Activated CD4-positive, alpha-beta T cell treated with anti-CD3 and anti-CD28 coated beads, Interleukin-2, amount 50 U/mL, for 24 hours (primary cell): ENCODE measurements at places on chromosomes 12 and 14.

- no peak for DNase-seq
Observed at GRCh38 chr14:60114881-60115280, 23.2 kb downstream of the PCNX4 start.

DNA sequence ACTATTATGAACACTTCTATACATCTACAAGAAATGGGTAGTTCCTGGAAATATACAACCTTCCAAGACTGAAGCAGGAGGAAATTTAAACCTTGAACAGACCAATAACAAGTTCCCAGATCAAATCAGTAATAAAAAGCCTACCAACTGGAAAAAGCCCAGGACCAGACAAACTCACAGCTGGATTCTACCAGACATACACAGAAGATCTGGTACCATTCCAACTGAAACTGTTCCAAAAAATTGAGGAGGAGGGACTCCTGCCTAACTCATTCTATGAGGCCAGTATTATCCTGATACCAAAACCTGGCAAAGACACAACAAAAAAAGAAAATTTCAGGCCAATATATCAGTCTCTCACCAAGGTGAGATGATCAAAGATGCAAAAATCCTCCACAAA is 189.4 kb downstream of the RPS29 start:
- no peak for DNase-seq

- no peak for DNase-seq
Observed at GRCh38 chr12:71948390-71948789, 9.7 kb downstream of the TPH2 start.

DNA sequence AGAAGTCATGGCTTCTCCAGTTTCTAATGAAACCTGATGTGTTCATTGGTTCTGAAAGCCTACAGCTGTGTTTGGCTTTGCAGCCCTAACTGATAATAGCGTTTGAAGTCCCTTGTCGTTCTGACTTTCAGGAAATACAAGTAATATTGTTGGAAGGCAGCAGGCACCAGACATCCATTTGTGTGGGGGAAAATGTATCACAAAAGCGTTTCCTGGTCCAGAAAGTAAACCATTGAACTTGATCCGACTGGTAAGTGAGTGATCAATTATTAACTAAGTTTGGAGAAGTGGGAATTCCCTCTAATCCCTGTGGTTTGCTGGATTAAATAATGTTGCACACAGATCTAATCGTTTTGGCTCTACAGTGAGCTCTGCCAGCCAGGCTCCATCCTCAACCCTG is 77.3 kb upstream of the LTA4H start:
- DNase-seq, result no peak

GRCh38 chr12:1875608-1876007 is 42.8 kb downstream of the CACNA2D4 start:
- no peak for DNase-seq

DNA sequence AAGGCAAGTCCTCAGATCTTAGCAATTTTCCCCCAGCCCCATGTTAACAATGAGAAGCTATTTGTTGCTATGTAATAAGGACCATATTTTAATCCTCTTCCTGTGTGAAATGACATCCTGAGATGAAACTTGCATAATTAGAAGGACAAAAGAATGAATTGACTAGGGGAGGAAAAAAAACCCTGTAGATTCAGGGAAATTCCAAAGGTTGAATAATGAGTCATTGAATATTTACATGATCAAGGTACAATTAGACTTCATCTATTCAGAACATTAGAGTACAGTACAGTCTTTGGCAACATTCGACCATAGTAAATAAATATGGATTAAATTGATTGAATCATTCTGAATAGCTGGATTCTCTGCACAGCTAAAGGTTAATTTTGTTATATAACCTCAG is 9.4 kb downstream of the MYBPC1 start:
- no peak for DNase-seq

GRCh38 chr12:79439175-79439825 is 251.5 kb downstream of the PAWR start:
- no peak for DNase-seq

- DNase-seq, result no peak
Observed at GRCh38 chr12:48556631-48557030, 13.2 kb downstream of the LALBA start.

- no peak for DNase-seq
Observed at GRCh38 chr14:34126586-34126985, 175.7 kb upstream of the EGLN3 start.

DNA sequence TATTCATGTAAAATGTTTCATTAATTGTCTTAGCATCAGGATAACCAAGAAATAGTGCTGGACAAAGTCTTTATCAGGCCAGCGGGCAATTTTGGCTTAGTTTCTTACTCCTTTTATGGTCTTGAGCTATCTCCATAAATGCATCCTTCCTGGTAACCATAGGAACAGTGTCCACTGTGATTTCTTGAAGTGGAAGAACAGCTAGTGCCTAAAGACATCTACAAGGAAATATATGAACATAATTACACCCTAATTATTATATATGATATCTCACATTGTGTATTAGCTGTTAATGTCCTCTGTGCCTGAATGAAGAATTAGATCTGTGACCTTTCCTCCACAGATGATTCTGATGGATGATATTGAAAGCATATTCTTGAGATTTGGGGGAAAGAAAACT is 286.7 kb upstream of the ATXN7L3B start:
- no peak for DNase-seq

- DNase-seq, result no peak
Observed at GRCh38 chr14:59313658-59314608, 125.5 kb downstream of the DAAM1 start.

- DNase-seq, result no peak
Observed at GRCh38 chr12:119208626-119209061, 29.9 kb downstream of the HSPB8 start.

DNA sequence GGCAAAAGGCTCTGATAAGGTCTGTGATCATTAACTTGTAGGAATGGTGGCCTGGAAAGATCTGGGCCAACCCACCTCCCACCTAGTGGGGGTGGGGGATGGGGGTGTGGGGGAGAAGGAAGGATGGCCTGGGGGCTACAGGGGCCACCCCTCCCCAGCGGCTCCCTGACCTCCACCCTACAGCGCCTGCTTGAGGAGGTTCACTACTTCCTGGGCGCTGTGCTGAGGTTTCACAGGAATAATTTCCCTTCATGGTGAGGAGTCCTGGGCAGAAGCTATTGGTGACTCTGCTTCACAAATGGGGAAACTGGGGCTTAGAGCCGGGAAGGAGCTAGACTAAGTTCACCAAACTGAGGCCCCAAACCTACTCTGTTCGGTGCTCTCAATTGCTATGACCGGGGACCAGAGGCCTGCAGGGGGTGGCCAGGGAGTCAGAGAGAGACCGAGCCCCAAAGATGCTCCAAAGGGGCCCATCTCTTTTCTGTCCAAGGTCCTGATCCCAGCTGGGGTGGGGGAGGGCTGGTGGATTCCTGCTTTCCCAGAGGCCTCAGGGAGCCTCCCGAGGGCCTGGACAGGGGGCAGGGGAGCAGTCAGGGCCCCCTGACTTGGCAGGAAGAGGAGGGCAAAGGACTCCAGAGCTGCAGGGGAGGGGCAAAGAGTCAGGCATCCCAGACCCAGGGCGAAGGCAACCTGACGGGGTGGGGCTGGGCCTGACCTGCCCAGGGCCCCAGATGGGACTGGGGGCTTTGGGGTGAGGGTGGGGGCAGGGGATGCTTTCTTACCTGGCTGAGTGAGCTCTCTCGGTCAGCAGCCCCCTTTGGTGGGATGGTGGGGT is 1.7 kb downstream of the HNF1A start:
- DNase-seq, result no peak

DNA sequence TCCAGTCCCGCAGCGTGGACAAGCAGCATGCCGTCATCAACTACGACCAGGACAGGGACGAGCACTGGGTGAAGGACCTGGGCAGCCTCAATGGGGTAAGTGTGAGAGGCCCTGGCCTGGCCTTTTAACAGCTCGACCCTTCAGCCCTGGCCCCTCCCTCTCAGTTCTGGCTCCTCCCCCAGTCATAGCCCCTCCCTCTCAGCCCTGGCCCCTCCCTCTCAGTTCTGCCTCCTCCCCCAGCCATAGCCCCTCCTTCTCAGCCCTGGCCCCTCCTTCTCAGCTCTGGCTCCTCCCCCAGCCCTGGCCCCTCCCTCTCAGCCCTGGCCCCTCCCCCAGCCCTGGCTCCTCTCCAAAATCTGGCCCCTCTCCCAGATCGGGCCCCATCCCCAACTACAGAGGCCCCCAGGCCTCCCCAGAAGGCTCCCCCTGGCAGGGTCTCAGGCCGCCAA is 11.2 kb downstream of the CEP170B start:
- no peak for DNase-seq

DNA sequence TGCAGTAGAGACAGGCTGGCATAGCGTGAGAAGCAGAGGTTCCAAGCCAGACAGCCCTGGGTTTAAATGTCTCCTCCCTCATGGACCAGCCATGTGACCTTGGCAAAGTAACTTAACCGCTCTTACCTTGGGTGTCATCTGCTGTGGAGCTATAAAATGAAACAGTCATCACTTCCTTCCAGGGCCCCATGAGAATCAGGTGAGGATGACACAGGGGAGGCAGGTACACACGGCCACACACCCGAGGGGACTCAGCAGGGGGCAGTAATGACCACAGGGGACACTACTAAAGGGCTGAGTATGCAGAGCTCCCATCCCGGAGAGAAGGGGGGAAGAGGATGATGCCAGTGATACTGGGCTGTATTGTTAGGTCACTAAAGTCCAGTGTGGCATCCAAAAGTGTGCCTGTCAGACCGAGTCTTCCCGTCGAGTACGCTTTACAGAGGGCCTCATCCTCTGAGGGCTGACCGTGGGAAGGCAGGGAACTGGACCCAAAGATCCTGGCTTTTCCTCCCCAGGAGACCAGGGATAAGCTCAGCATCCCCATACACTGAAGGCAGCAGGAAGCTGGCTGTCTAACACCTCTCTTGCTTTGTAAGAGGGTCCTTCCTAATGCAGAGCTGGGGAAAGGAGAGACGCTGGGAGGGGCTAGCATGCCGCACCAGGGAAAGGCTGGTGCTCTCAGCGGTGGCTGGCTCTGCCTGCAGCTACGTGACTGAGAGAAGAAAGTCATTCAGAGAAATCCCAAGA is 94.2 kb downstream of the SINHCAF start:
- DNase-seq, result no peak

DNA sequence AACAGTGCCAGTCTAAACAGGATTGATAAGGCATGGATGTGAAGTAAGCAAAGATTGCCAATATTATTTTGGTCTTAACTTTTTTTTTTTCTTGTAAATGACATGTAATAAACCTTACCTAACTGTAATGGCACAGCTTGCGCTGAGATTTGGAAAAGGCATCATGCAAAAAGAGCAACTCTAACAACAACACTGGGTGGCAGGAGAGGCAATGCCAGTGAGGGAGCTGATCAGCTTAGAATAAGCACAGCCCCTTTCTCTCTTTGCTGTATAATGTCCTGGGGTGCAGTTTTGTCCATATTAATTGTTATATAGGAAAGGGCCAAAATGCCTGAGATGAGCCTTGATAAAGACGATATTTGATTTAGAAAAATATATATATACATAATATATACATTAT is 1589.7 kb upstream of the FLRT2 start:
- DNase-seq, result no peak

GRCh38 chr14:67943947-67944346 is 124.4 kb downstream of the RAD51B start:
- peak; percentile 65 for DNase-seq

- DNase-seq, result no peak
Observed at GRCh38 chr12:101779626-101780025, 40.4 kb upstream of the SYCP3 start.

GRCh38 chr12:92690601-92691000 is 12.2 kb upstream of the PLEKHG7 start:
- DNase-seq, result no peak

DNA sequence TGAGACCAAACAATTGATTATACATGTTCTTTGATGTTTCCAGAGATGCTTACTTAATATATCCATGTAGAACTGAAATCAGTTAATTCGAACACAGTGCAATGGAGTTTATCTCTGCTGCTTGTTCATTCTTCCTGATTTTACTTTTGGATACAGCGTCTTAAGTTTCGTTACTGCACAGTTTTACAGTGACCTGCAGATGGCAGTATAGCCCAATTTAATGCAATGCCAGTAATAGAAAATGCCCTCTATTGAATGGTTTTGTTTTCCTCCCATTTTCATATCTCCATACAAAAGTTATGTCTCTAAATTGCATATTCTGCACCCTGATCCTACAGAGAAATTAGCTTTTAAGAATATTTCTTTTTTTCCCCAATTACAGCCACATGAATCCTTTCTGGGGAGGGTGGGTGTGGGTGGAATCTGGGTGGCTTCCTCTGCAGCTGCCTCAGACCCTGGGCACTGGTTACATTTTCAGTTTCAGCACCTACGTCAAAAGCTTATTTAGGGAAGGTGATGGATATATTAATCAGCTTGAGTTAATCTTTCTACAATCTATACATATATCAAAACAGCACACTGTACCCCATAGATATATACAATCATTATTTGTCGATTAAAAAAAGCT is 101.1 kb upstream of the DCD start:
- DNase-seq, result no peak

DNA sequence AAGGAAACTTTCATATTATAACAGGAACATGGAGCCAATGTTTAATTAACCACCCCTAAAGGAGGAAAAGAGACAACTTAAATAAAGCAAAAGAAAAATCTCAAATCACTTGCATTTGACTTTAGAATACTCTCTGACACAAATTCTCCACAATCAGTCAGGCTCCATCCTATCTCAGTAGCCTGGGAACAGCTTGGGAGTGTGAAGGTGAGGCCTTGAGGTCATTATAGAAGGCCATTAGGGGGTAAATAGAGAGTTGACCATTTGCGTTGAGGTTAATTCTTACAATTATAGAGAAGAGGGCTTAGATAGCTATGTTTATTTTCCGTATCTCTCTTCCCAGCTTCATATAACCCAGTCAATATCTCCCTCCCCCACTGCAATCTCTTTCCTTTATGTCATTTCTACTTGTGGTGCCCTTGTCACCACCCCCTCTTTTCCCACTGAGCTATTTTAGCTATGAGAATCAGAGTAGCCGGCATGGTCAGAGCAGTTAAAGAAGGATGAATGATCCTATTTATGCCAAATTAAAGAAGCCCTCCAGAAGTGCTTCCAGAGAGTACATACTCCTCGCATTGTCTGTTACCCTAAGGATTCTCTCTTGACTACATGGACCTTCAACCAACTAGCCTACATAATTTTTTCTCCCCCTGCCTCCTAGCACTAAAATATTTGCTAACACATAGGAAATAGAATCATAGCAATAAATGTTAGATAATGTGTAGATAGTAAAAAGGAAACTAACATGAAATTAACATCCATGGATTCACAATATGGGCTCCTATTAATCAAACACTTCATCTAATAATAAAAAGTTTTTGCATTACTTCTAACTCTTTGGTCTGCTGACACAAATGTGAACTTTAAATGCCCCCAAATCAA is 135.2 kb upstream of the KRR1 start:
- DNase-seq, result no peak

- no peak for DNase-seq
Observed at GRCh38 chr12:4118017-4118510, 155.5 kb upstream of the CCND2 start.
